ENCODE measurements at places on chromosomes 4 and X.
A peak's percentile ranks its signal among the peaks of the same experiment; 100 is the strongest.

GRCh38 chrX:104370089-104370488 lies 115.4 kb upstream of the ESX1 start:
- DNase-seq = no peak

DNA sequence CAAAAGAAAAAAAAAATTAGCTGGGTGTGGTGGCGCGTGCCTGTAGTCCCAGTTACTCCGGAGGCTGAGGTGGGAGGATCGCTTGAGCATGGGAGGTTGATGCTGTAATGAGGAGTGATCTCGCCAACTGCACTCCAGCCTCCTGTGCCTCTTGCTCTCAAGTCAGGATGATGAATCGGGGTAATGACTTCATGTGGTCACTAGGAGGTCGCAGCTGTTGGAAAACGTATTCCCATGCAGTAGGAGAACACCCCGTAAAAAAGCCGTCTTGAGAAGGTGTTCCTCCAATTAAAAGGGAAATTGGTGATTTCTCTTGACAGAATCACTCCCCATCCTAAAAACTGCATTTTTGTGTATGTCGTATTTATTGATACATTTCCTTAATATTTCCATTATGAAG lies 2.2 kb downstream of the CCNB3 start:
- DNase-seq = no peak

GRCh38 chr4:102783006-102783405 lies 22.2 kb upstream of the MANBA start:
- no peak for DNase-seq

DNA sequence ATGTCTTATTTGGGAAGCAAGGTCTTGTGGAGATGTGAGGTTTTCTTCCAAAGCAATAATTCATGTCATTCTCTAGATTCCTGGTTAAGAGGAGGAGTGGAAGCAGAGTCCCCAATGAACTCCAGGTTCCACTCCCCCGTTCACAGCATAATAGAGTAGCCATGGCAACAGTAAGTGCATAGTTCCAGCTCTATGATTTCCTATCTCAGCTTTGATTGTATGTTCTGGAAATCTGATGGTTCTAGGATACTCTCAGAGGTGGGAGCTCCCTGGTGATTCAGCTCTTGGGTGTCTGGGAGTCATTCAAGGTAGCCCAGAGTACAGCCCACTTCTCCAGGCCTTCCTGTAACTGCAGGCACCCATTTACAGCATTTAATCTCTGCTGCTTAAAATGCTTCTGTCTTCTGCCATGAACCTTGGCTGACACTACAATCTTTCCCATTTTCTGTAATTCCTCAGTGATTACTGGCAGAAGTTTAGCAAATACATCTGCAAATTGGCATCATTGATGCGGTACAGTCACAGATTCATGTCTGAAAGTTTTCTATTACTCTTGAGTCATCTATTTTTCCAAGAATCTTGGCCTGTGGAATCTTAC lies 242.0 kb downstream of the MAPK10 start:
- DNase-seq = no peak

DNA sequence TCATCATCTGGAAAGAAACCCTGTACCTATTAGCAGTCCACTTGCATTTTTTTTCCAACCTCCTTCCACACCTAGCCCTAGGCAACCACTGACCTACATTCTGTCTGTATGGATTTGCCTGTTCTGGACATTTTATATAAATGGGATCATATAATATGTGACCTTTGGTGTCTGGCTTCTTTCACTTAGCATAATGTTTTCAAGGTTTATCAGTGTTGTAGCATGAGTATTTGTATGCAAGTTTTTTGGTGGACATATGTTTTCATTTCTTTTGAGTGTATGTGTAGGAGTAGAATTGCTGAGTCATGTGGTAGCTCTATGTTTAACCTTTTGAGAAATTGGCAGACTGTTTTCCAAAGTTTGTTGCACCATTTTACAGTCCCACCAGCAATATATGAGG lies 198.6 kb downstream of the CEP135 start:
- DNase-seq = no peak

DNA sequence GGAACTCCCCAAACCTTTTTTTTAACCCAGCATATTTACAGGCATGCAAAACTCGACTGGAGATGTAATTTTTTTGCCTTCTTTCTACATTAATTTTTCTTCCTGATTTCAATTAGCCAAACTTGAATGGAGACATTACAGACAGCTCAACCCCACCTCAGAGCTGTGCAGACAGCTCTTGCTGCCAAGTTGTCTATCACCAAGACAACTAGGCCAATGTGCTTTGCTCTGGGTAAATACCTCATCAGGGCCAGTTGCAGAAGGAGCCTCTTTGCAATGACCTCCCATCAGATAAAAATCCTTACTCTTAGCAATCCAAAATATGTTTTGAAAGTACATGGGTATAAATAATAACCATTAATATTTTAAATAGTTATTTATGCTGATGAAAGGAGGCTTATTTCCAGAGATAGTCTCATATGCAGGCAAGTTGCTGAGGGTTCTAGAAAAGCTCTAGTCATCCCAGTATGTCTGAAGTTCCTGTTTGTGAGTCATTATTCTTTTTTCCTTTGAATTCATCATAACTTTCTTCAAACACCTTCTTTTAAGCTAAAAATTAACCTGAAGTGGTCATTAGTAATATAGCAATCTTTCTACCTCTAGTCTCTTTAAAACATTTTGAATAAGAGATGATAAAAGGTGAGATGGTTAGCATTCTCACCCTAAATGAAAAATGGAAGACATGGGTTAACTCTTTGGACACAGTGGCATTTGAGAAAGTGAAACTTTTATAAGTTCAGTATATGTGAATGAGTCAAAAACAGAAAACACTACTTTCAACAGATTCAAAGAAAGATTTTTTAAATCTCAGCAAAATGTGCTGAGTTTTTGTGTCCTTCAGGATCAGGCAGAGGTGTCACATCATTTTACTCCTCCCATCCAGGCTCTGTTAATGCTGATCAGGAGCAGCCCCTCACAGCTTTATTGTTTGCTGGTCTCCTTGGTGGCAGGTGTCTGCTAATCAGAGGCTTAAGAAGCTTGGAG lies 475.5 kb upstream of the FGF16 start:
- DNase-seq = no peak

GRCh38 chr4:98447648-98448047 lies 186.5 kb downstream of the RAP1GDS1 start:
- no peak for DNase-seq

DNA sequence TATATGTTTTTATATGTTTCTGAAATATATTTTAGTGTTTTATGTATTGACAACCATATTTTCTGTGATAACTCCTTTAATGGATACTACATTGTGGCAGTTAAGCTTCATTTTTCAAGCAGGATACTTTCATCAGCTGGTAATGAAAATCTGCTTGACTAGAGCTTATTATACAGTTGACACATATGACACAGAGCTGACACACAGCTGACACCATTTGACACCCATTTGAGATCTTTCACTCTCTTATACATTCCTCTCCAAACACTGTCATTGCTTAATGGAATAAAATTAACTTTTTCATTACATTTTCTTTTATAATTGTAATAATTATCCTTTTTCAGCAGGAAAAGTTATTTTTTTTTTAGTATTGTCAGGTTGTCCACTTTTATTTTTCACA lies 561.1 kb upstream of the NDST4 start:
- no peak for DNase-seq

DNA sequence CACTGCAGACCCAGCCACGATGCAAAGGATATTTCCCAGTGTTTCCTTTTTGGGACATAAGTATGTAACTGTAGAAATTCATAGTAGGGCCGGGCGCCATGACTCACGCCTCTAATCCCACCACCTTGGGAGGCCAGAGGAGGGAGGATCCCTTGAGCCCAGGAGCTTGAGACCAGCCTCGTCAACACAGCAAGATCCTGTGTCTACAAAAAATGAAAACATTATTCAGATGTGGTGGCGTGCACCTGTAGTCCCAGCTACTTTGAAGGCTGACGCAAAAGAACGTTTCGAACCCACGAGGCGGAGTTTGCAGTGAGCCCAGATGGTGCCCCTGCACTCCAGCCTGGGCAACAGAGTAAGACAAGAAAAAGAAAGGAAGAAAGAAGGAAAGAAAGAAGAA lies 49.2 kb downstream of the CRLF2 start:
- no peak for DNase-seq

DNA sequence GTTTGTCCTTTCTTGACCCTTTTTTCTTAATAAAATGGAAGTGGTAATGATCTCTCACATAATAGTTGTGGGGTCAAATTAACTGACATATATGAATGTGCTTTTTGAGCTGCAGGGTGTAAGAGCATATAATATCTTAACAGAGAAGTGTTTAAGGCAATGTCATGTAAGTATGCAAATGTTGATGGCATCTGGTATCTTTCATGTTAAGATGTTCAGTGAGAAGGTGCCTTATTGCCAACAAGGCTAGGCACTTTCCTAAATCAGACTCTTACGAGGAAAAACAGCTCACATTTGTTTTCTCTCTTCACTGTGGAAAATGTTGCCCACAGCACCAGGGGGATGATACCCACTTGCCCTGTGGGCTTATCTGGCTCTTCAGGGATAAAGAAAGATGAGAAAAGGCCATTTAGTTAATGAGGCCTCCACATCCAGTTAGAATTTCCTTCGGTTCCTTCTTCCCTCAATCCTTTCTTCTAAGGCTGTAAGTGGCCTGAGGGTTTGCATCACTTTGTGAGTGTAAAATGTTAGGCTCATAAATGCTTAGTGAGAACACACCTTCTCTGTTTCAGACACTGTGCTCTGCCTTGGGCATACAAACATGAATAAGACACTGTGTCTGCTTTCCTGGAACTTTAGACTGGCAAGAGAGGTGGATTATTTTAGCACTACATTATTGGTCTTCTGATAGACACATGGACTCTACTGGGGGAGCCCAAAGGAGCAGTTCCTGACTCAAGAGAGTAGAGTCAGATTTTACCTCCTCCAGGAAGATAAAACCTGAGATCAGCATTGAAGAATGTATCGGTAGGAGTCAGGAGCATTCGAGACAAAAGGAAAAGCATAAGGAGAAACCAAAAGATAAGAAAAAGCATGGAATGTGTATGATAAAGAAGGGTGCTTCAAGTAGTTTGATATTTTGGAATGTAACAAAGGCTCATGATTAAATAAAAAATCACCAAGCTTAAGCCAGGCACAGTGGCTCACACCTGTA lies 135.5 kb downstream of the SOWAHB start:
- DNase-seq = no peak

GRCh38 chr4:159141193-159141592 lies 38.3 kb downstream of the RAPGEF2 start:
- no peak for DNase-seq

- no peak for DNase-seq
These were observed 20.1 kb downstream of the ARHGEF9 start for GRCh38 chrX:63764946-63765345.

- DNase-seq = peak; percentile 51
These were observed 127.4 kb downstream of the ZNF330 start for GRCh38 chr4:141348125-141348524.

GRCh38 chr4:3261411-3262207 lies 12.7 kb downstream of the MSANTD1 start:
- no peak for DNase-seq

GRCh38 chr4:154838155-154838554 lies 57.1 kb downstream of the RBM46 start:
- DNase-seq = no peak

- DNase-seq = peak; percentile 19
These were observed 15.7 kb downstream of the OFD1 start for GRCh38 chrX:13750204-13750603.

DNA sequence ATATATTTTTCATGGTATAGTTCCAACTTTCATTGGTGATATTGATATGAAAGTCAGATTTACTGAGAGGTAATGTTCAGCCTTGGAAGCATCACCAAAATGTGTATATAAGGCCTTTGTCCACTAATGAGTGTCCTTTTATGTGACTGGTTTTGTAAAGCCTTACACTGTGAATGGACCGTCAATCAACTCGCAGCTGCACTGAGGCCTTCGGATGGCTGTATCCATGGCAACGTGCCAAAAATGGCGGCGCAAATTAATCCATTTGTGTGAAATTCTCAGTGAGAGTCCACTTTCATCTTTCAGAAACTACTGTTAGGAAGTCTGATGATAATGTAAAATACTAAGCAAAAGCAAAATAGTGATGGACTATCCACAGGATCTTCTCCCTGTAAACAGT lies 131.7 kb downstream of the SPCS3 start:
- no peak for DNase-seq

GRCh38 chr4:26052663-26053541 lies 138.9 kb downstream of the SMIM20 start:
- no peak for DNase-seq

GRCh38 chr4:120990246-120990645 lies 67.7 kb upstream of the PRDM5 start:
- DNase-seq = no peak

GRCh38 chr4:20109391-20109790 lies 142.3 kb upstream of the SLIT2 start:
- no peak for DNase-seq

All from kidney capillary endothelial cell (primary cell).